NCI-H2029 treated with DMSO at 0.1 percent for 48 hours (cell line): ENCODE measurements at places on chromosomes 16 and 17.
A peak's percentile ranks its signal among the peaks of the same experiment; 100 is the strongest.

- DNase-seq = no peak
Observed at GRCh38 chr16:86930663-86931373, 352.5 kb downstream of the FOXL1 start.

DNA sequence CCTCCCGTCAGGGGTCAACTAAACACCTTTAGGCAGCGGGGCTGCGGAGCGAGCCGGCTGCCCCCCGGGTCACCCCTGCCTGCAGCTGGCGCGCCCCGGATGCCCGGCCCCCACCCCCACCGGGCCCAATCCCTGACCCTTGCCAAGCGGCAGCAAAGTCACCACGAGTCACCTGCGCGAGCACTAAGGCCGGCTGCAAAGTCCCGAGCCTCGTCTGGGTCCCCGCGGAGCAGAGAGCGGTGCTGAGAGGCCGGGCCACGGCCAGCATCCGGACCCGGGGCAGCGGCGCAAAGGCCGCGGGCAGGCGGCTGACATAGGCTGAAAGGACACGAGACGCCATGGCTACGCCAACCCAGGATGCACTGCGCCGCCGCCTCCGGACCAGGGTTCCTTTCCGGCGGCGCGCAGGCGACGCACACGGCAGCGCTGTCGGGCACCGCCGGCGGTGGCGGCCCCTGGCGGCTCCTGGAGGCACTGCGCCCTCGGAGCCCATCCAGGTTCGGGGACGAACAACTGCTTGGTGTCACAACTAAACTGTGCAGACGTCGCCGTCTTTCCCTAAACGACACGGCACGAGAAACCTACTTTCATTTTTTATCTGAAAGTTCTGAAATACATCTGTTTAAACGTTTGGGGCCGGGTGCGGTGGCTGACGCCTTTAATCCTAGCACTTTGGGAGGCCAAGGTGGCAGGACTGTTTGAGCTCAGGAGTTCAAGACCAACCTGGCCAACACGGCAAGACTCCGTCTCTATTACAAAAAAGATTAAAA is at the start of gene NDUFAB1:
Gene NDUFAB1 (minus strand): TSS at position 366 of the 770 bp plus-strand sequence. CDS start 26 bp downstream, at position 340.
- DNase-seq = peak; percentile 44

DNA sequence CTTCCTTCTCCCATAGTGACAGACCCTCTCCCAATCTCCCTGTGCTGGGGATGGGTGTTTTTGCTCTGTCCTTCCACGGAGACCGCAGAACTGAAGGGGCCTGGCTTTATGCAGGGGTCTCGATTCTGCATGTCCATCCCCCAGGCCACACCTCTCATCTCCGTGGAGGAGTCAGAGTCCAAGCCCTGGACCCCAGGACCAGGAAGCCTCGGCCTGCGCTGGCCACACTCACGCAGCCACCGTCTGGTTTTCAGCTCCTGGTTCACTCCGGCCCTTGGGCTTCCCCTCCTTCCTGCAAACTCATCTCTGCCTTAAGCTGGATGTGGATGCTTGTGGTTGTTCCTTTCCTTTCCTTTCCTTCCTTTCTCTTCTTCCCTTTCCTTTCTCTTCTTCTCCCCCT is 90.8 kb downstream of the MGAT5B start:
- no peak for DNase-seq

GRCh38 chr17:13594762-13595598 is 6.7 kb downstream of the HS3ST3A1 start:
- DNase-seq = peak; percentile 25

DNA sequence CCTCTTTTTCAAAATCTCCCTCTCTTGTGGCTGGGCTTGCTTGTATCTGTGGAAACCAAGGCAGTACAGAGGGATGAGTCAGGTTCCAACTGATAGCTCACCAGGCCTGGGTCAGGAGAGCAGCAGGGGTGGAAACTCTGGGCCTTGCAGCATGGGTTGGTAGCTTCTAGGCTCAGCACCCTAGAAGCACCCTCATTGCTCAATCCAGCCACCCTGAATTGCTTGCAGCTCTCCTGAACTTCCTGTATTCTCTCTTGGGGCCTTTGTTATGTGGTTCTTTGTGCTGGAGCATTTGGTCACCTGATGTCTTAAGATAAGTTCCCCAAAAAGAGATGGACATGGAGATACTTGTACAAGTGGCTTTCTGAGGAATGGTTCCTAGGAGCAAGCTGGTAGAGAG is 169.4 kb downstream of the IRX5 start:
- DNase-seq = no peak

- DNase-seq = no peak
Observed at GRCh38 chr17:4604111-4604644, 19.8 kb downstream of the SMTNL2 start.

- DNase-seq = no peak
Observed at GRCh38 chr16:52050418-52050817, 496.5 kb downstream of the TOX3 start.

GRCh38 chr17:83125515-83126274 is 46.3 kb downstream of the METRNL start:
- no peak for DNase-seq

- DNase-seq = no peak
Observed at GRCh38 chr16:89084411-89084810, 9.2 kb upstream of the ACSF3 start.

- DNase-seq = no peak
Observed at GRCh38 chr16:75761108-75761507, 34.8 kb upstream of the CPHXL start.

- DNase-seq = no peak
Observed at GRCh38 chr17:7443499-7444485, 1.1 kb upstream of the CHRNB1 start.

DNA sequence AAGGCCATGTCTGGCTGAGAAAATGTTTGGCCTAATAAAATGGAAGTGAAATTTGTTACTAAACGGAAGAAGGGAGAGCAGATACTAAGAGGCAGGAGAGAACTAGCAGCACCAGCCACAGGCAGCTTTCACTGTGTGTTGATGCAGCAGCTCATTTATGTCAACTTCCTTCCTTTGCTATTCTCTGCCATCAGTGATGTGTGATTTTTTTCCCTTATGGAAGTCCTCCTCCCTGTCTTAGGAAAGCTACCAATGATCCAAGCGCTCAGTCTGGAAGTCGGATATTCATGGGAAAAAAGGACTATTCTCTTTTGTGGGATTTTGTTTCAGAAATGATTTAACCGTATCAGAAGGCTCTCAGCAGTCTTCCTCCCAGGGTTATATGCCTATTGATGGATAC is 1629.2 kb downstream of the CDH8 start:
- no peak for DNase-seq

DNA sequence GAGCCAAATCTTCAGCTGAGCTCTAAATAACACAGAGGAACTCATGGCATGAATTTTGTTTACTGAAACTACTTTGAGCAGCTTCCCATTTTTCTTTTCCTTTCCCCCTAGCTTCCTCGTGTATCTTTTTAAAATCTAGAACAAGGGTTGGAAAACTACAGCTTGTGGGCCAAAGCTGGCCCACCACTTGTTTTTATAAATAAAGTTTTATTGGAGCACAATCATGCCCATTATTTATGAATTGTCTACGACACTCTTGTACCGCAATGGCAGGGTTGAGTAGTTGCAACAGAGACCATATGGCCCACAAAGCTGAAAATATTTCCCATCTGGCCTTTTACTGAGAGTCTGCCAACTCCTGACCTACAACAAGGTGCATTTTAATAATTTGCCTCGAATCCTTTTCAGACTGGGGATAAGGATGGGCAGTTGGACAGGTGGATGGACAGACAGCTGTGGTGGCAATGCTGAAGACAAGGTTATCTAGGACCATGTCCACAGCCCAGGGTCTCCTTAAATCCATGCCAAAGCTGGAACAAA is 87.7 kb downstream of the RMI2 start:
- DNase-seq = no peak

GRCh38 chr16:11629071-11630030 is 38.9 kb upstream of the SNN start:
- DNase-seq = peak; percentile 25

GRCh38 chr17:55416470-55417052 is 5.1 kb downstream of the MMD start:
- no peak for DNase-seq

DNA sequence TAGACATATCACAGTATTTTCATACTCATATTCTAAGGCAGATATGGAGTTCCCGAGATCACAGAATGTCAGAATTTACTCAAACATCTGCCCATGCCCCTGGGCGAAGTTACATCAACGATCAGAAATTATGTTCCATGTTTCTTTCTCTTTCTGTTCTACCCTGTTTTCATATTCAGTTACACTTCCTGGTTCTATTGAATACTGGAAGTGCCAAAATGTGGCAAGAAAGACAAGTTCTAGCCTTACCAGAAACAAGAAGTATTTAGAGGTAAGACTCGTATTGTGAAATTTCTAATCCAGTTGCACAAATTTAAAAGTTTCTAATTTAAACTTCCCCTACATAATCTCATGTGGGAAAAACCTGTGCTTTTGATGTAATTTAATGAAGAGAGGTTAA is 36.1 kb downstream of the KCNJ2 start:
- DNase-seq = no peak

GRCh38 chr16:22813223-22813947 is 577 bp upstream of the HS3ST2 start:
- no peak for DNase-seq

- no peak for DNase-seq
Observed at GRCh38 chr16:8908810-8909468, 26.8 kb downstream of the LITAFD start.

- DNase-seq = no peak
Observed at GRCh38 chr17:63440770-63441335, 5.3 kb downstream of the CYB561 start.

- DNase-seq = no peak
Observed at GRCh38 chr16:732936-733335, 6.0 kb downstream of the HAGHL start.

DNA sequence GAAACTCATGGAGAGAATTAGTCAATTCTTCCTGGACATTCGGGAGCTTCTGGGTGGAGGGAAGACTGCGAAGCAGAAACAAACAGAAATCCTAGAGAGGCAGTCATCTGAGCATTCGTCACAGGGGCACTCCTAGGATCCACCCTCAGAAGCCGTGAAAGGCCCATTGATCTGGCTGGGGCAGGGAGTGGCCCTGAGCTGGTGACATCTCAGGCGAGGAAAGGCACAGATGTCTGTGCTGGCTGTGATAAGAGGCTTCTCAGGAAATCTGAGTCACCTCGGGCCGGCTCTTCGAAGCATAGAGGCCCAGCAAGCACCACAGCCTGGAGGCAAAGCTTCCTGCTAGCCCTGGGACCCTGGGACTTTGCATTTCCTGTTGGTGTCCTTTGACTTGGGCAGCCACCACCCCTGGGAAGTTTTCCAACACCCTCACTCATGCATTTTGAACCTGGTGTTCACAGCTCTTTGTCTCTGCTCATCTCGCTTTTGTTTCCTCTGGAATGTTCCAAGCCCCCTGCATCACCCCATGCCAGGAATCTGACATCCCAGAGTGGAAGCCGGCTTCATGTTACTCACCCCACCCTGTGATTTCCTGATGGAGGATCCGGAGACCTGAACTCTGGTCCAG is 23.3 kb upstream of the CDRT4 start:
- no peak for DNase-seq

DNA sequence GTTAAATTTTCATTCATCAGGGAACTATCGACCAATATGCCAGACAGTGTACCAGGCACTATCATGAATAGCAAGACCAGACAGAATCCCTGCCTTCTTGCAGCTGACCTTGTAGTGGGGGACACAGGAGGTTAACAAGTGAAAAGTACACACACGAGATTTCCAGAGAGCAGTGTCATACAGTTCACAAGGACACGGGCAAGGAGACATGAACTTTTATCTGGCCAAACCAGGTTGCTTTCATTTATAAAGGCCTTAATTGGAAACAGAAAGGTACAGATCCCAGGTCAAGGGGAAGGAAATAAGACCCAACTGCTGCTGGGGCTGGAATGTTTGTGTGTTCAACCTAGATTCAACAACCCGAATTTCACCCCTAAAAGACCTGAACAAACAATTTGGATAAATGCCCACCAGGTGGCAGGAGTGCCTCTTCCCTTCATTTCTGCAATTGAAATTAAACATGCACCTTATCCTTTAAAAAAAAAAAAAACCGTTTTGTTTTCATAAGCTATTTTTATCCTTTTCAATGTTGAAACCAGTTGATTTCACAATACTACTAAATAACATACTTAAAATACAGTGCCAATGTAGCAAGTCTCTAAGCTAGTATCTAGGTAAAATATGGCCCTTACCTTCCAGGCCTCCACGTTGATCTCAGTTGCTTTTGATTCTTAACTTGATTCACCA is 65.9 kb downstream of the EMP2 start:
- peak; percentile 49 for DNase-seq

- DNase-seq = no peak
Observed at GRCh38 chr17:5861246-5861645, 208.9 kb upstream of the WSCD1 start.
